ENCODE measurements at places on chromosomes 6 and 20. TPM values are rescaled to one million over a fixed set of nuclear protein-coding genes. Genes with fewer than 3 reads are reported as not detected.
A peak's percentile ranks its signal among the peaks of the same experiment; 100 is the strongest.

Gene TBP
- 19.1 TPM for total RNA-seq

Gene GSTA3
- total RNA-seq = not detected

Gene NNAT
- not detected for total RNA-seq

Gene TFAP2D
- total RNA-seq = not detected

Gene TUBB2B
- total RNA-seq = not detected

GRCh38 chr6:109678240-109678639, 12.8 kb downstream of the AK9 start:
- no peak for DNase-seq
- H3K36me3 ChIP-seq = no peaks in the 10 kb centered on the region
- H3K27ac ChIP-seq = no peak overlapping the region
- H3K4me1 ChIP-seq = no peaks in the 10 kb centered on the region

DNA sequence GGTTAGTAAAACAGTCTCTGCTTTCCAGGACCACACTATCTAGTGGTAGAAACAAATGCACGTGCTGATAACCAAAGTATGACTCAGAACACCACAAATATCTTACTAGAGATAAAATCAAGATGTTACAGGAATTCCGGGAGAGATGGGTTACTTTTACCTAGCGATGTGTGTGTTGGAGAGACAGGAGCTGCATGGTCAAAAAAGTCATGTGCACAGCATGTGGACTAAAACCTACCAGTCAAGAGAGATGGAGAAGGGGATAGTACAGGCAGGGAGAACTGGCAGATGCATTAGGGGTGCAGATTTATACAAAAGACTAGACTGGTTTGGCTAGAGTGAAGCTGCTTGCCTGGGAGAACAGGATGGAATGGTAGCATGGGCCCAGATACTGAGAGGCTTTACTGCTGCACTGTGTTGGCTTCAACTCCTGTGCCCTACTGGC, 75.3 kb upstream of the MRAP2 start:
- no peak for DNase-seq
- no peaks in the 10 kb centered on the region for H3K27me3 ChIP-seq
- peaks cover 43% of the 10 kb centered on the region for H3K36me3 ChIP-seq
- H3K4me3 ChIP-seq = no peak overlapping the region

- no peaks in the 10 kb centered on the region for H3K36me3 ChIP-seq
- H3K27ac ChIP-seq = no peak overlapping the region
- peaks cover 2% of the 10 kb centered on the region for H3K27me3 ChIP-seq
- H3K4me1 ChIP-seq = peaks cover 12% of the 10 kb centered on the region
- H3K4me3 ChIP-seq = no peak overlapping the region
- no peak for DNase-seq
Measured at GRCh38 chr6:11492464-11493290, 44.9 kb upstream of the TMEM170B start.

- no peak overlapping the region for H3K4me3 ChIP-seq
- DNase-seq = no peak
- no peak overlapping the region for H3K27ac ChIP-seq
- H3K4me1 ChIP-seq = peaks cover 12% of the 10 kb centered on the region
Measured at GRCh38 chr6:136468711-136469110, 81.5 kb downstream of the MAP7 start.

GRCh38 chr6:150587637-150588036, 12.0 kb upstream of the PLEKHG1 start:
- peaks cover 21% of the 10 kb centered on the region for H3K27me3 ChIP-seq
- no peaks in the 10 kb centered on the region for H3K4me1 ChIP-seq
- DNase-seq = no peak
- H3K4me3 ChIP-seq = no peak overlapping the region
- no peaks in the 10 kb centered on the region for H3K36me3 ChIP-seq

- peaks cover 19% of the 10 kb centered on the region for H3K4me1 ChIP-seq
- peak within 1 kb of the TSS; percentile 96 for H3K4me3 ChIP-seq
Measured at GRCh38 chr6:130018292-130018743, at the start of gene L3MBTL3. Gene L3MBTL3 (plus strand): TSS chr6:130018581. CDS start chr6:130042700, 24,119 bp downstream.

DNA sequence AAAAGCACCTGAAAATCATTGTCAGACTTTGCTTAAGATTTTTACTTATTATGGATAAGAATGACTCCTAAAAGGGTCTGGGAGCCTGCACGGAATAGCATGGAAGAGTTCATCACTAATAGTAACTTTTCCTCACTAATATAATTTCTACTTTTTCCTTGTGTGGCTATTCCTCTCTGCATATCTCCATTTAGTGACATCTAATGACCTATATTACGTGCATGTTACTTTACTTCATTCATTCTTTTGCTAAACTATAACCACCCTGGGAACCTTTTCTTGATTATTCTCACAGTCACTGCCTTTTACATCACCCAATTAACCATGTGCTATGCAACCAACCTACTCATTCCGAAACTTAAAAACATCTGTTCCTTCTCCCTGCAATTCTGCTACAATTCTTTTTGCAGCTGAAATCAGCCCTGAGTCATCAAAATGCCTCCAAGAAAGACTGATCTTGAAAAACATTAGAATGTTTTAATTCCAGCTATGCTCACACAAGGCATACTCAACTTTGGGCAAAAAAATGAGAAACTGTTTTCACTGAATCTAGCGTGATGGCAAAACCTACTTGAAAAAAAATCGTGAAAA, 313.3 kb downstream of the RNGTT start:
- H3K27me3 ChIP-seq = no peaks in the 10 kb centered on the region
- peaks cover 2% of the 10 kb centered on the region for H3K4me1 ChIP-seq
- H3K4me3 ChIP-seq = no peak overlapping the region
- H3K36me3 ChIP-seq = no peaks in the 10 kb centered on the region
- DNase-seq = no peak
- H3K27ac ChIP-seq = no peak overlapping the region
